ENCODE measurements at places on chromosomes 2 and 18. TPM values are rescaled to one million over a fixed set of nuclear protein-coding genes. Genes with fewer than 3 reads are reported as not detected.

GRCh38 chr2:3233877-3234276 lies 143.7 kb downstream of the EIPR1 start:
- DNase-seq, result no peak

Gene MEIS1
- total RNA-seq, result 0.90 TPM

- DNase-seq, result no peak
Measured at GRCh38 chr2:239371726-239372686, 28.8 kb downstream of the HDAC4 start.

Gene GKN1
- total RNA-seq, result not detected

- no peak for DNase-seq
Measured at GRCh38 chr2:125572660-125573059, 1083.3 kb upstream of the GYPC start.

Gene INPP5D
- 119 TPM for total RNA-seq

DNA sequence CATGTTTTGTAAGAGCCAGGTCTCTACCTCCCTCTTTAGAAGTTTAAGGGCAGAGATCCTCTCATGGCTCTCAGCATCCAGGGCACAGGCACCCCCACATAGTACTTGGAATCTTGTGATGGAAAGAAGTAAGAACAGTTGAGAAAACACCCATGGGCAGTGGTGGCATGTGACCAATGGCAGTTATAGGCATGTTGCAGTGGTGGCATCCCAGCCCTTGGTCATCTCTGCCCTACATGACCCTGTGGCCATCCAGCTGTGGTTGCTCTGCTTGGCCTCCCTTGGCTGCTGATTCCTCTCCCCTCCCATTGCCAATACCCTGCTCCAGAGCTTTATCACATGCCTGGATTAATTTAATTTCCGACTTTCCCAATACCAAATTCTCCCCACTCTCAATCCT lies 13.3 kb upstream of the MSH2 start:
- no peak for DNase-seq

Gene NT5DC4
- total RNA-seq, result not detected

- peak; percentile 76 for DNase-seq
Measured at GRCh38 chr2:197255543-197255942, 55.0 kb downstream of the ANKRD44 start.

Gene KCTD1
- total RNA-seq, result 3.9 TPM

- no peak for DNase-seq
Measured at GRCh38 chr2:241860184-241861078, 1.7 kb upstream of the PDCD1 start.

GRCh38 chr2:205769879-205770278 lies 87.6 kb downstream of the NRP2 start:
- DNase-seq, result no peak

Gene PSME4
- total RNA-seq, result 40.5 TPM

Gene SGPP2
- total RNA-seq, result 3.3 TPM

DNA sequence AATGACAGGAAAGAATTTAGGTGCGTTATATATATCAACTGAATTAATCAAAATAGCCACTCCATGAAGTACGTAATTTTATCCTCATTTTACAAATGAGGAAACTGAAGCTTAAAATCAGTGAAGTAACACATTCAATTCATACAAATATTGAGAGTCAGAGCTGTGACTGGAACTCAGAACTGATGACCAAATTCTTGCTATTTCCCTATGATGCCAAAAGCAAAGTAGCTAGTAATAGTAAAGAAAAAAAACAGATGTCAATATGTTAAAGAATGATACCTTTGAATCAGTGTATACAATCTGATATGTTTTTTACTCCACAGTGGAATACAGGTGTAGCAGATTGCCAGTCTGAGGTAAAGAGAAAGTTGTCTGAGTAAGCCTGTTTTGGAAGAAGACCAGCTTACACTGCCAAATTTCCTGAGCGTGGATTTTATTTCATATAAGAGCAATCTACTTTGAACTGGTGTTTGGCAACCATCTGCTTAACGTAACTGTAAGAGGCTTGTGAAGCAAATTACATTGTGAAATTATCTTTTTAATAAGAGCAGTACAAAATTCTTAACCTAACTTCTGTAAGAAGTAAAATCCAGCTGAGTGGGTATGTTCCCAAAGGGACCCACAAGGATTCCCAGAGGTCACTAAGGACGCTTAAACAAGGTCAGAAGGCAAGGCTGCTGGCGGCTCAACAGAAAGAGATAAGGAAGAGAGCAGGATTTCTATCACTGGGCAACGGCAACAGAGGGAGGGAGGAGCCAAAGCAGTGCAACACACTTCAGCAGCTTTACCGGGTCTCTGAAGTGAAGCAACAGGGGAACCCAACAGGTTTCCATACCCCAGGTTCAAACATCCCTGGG lies 85.6 kb downstream of the IKZF2 start:
- DNase-seq, result peak; percentile 20

Gene EVX2
- total RNA-seq, result not detected

GRCh38 chr2:179262077-179262660 lies 2.5 kb downstream of the SESTD1 start:
- DNase-seq, result no peak

- no peak for DNase-seq
Measured at GRCh38 chr2:43070676-43071502, 155.5 kb downstream of the ZFP36L2 start.

Gene PLCD4
- 0.43 TPM for total RNA-seq

Gene EPAS1
- 3.0 TPM for total RNA-seq

GRCh38 chr2:88545118-88545517 lies 82.1 kb downstream of the EIF2AK3 start:
- DNase-seq, result no peak

Gene AAMP
- total RNA-seq, result 67.4 TPM

Gene B3GNT7
- 0.53 TPM for total RNA-seq

- DNase-seq, result no peak
Measured at GRCh38 chr2:214706986-214707385, 102.5 kb downstream of the BARD1 start.

- DNase-seq, result no peak
Measured at GRCh38 chr2:235406430-235406829, 87.4 kb upstream of the AGAP1 start.

Gene MMADHC
- total RNA-seq, result 56.8 TPM

DNA sequence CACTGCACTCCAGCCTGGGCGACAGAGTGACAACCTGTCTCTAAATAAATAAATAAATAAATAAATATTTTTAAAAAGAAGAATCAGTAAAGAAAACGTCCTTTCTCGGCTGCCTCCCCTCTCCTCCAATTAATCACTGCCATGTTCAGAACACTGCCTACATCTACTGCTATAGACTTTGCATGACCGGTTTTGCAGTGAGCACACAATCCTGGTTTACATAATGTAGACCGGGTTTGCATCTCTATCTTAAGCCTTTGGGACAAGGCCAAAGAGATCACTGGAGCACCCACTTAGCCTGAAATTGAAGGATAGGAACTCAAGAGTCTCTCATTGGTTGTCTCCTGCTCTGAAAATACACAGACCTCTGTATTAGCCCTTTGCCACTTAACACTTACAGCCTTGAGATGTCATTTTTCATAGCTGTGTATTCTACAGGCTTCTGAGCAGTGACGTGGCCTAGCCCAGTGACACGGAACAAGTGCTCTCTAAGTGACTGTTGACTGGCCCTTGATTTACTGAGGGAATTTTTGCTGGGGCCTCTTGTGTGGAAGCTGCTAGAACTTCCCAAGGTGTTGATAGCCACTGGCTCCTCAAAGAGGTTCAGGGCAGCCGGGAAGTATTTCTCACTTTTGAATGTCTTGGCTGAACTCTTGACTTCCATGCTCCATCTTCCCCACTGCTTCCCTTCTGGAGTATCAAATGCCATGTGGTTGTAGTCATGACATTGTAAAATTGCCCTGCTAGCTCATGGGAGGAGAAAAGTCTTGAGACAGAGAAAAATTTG lies 45.3 kb upstream of the CCBE1 start:
- no peak for DNase-seq

Gene CCDC102B
- 6.1 TPM for total RNA-seq

Gene HOXD8
- total RNA-seq, result not detected

GRCh38 chr18:53551868-53552426 lies 672.5 kb downstream of the MBD2 start:
- DNase-seq, result no peak

DNA sequence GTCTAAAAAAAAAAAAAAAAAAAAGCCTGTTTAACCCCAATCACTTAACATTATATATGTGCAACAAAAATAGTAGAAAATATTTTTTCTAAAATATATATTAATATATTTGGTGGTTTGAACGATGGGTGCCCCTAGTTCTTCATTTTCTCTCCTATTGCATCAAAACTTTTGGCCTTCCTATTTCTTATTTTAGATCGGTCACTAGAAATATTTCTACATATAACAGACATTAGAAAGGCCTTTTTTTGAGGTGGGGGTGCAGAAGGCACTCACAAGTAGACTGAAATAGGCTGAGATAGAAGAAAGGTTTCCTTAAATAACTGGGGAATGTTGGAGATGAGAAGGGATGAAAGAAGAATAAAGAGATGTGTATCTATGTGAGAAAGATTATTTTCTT lies 49.3 kb upstream of the AP1S3 start:
- no peak for DNase-seq

DNA sequence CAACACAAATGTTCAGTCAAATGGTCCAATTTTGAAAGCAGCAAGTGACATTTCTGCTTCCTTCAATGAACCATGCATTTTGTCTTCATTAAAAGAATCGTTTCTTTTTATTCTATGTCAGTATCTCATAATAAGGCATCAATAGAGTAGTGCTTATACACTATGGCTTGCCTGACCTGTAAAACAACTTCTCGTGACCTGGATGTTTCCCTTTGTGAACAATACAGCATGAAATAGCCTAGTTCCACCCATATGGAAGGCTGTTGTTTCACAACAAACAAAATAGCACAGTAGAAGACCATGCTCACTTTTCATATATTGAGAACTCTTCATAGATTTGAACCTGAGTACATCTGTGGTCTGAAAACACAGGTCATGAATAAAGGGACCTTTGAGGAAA lies 104.3 kb upstream of the PIK3C3 start:
- no peak for DNase-seq

- no peak for DNase-seq
Measured at GRCh38 chr18:64982414-64983055, 768.3 kb upstream of the CDH7 start.

DNA sequence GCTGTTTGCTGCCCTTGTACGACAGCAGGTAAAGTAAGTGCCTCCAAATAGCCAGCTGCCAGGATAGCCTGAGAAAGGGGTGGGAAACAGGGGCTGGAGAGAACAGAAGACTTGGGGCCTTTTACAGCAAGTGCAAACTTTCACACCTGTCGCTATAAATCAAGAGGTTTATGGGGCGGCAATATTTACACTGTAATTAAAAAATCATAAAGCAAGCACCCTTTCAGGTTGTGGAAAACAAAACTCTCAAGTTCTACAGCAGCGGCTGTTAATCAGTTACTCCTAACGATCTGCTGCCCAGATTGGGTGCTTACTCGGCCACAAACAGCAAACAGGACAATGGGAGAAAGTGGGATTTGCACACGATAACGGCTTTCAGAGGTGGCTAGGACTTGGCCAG lies 359.5 kb upstream of the ETAA1 start:
- DNase-seq, result no peak

Gene TMEM200C
- total RNA-seq, result not detected

GRCh38 chr2:22855761-22856184 lies 529.2 kb upstream of the KLHL29 start:
- no peak for DNase-seq

DNA sequence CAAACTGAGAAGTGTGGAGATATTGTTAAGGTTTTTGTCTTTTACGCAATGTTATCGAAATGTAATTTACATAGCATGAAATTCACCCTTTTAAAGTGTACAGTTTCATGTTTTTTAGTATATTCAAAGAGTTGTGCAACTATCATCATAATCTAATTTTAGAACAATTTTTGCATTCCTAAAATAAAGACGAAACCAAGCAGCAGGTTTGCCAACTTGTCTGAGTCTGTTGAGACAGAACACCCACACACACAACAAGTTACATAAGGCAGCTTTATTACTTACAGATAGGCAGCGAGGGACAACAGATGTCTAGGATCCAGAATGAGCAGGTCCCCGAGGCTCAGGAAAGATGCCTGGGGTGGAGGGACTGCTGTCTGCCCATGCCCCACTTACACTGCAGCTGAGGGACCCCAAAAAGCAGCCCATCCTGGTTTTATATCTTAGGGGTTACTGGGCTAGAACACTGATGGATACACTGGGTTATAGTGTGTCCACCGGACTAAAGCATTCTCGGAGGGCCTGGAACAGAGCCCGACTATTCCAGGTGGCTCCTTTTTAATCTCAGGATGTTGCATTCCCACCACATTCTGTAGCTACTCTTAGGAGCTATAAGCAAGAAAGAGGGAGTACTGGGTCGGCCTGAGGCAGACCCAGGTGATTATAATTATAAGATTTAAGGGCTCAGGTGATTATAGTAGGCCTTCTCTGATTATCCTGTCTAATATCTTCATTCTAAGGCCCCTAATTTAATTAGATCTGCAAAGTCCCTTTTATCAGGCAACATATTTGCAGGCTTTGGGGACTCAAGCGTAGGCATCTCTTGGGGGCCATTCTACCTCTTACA lies 150.2 kb upstream of the DOK6 start:
- no peak for DNase-seq

Gene CASP10
- 29.1 TPM for total RNA-seq

Gene PCARE
- total RNA-seq, result not detected

- no peak for DNase-seq
Measured at GRCh38 chr18:35525795-35526494, 28.2 kb upstream of the INO80C start.

Gene FAM237A
- total RNA-seq, result not detected

DNA sequence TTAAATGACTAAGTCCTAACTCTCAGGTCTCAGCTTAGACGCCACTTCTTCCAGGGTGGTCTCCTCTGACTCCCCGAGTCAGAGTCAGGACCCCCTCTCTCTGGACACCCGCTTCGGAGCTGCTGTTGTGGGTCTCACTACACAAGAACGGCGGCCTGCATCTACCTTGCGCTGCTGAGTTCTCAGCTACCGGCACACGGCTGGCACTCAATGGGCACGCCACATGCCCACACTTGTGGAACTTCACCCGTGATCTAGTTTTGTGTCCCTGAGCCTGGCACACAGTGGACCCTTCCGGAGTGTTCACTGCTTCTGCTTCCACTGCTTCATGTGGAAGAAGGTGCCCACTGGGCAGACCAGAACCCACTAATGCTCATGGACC lies 58.3 kb upstream of the ID2 start:
- no peak for DNase-seq

DNA sequence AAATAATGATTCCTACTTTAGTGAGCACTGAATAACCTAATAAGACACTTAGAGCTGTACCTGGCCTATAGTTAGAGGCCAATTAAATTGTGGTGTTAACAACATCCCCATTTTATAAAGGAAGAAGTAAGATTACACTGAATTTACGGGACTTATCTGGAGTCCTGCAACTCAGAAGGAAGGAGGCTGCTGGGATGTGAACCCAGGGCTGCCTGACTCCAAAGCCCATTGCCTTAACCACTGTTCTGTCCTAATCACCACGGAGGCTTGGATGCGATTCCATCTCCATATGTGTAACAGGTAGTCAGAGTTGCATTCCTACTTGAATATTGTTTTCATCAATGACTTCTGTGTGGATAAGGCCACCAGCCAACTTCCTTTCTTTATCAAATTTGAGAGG lies 168.9 kb downstream of the SOCS6 start:
- DNase-seq, result no peak

Gene LAMA3
- 0.20 TPM for total RNA-seq

GRCh38 chr2:16397681-16398475 lies 267.8 kb downstream of the CYRIA start:
- no peak for DNase-seq

GRCh38 chr2:229855116-229855515 lies 66.7 kb downstream of the TRIP12 start:
- no peak for DNase-seq

- no peak for DNase-seq
Measured at GRCh38 chr2:191670076-191670475, 7.9 kb upstream of the NABP1 start.

- DNase-seq, result no peak
Measured at GRCh38 chr2:181106229-181106628, 125.8 kb downstream of the UBE2E3 start.

- DNase-seq, result no peak
Measured at GRCh38 chr2:224958873-224959272, 83.4 kb downstream of the DOCK10 start.

Data from T-cell (primary cell).